Activated effector memory CD4-positive, alpha-beta T cell treated with anti-CD3 and anti-CD28 coated beads, Interleukin-2, amount 50 U/mL, for 16 hours (primary cell): ENCODE measurements at places on chromosomes 13 and 19.

DNA sequence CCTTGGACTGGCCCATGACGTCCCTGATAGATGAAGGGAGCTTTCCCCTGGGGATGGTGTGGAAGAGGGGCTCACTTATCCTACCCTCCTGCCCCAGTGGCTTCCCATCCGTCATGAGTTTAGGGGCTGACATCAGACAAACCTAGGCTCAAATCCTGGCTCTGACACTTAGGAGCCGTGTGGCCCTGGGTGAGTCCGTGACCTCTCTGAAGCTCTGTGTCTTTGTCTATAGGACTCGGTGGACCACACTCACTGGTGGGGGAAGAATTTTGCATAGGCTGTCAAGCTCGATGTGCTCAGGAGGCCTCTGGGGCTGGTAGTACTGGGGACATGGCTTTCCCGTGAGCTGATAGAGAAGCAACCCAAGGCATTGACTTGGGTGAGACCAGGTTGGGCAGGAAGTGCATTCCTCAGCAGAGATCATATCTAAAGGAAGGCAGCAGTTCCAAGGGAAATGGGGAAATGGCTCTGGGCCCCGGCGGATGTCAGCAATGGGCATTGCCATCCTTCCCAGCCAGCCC lies 17.4 kb upstream of the AP1M2 start:
- peak; percentile 66 for DNase-seq

GRCh38 chr13:47803131-47803530 lies 197.9 kb downstream of the SUCLA2 start:
- no peak for DNase-seq

DNA sequence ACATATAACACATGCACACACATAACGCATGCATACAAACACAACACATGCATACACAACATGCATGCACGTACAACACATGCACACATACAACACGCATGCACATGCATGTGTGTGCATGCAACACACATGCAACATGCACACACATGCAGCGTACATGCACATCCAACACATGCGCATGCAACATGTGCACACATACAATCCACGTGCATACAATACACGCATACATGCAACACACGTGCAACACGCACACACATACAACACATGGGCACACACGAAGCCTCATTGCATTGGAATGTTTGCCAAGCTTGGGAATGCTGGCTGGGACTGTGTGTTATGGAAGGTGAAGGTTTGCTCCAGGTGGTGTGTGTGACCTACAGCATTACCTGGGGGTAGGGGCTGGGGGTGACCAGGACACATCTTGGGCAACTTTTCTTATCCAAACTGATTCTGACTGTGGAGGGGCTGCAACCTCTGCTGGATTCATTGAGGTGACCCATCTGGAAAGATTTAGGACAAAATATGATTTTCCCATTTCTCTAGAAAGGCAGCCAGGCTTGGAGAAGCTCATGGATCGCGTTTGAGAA lies 58.9 kb downstream of the SPACA7 start:
- peak; percentile 37 for DNase-seq

DNA sequence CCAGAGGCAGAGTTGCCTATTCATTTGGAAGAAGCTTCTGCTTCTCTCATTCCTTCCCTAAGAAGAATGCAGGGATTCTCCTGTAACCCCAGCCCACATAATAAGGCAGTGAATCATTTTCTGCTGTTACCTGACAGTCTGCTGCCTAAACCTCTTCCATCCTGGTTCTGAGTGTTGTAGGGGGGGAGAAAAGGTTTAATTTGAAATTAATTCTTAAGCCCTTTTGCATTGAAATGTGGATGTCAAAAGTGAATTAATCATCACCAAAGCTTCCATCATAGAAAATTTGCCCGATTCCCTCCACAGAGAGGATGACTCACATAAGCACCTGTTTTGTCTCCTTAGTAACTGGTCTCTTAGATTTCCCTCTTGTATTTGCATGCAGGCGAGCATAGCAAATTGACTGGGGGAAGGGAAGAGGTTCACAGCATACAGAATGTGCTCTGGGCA lies 146.7 kb upstream of the FNDC3A start:
- DNase-seq = no peak

DNA sequence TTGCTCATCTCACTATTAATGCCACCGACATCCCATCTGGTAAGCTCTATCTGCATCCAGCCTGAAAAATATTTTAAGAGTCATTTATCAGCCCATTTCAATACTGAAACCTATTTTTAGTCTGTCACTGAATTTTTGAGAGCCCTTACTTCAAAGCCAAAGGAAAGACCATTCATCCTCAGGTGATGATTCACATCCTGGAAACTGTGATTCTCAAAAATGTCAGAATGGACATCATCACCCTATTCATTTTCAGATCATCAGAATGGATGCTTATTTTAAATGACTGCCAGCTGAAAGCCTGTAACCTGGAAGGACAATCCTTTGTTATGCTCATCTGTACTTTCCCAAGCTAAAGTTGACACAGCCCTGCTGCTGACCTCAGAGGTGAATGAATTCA lies 27.0 kb downstream of the TNFSF11 start:
- no peak for DNase-seq

DNA sequence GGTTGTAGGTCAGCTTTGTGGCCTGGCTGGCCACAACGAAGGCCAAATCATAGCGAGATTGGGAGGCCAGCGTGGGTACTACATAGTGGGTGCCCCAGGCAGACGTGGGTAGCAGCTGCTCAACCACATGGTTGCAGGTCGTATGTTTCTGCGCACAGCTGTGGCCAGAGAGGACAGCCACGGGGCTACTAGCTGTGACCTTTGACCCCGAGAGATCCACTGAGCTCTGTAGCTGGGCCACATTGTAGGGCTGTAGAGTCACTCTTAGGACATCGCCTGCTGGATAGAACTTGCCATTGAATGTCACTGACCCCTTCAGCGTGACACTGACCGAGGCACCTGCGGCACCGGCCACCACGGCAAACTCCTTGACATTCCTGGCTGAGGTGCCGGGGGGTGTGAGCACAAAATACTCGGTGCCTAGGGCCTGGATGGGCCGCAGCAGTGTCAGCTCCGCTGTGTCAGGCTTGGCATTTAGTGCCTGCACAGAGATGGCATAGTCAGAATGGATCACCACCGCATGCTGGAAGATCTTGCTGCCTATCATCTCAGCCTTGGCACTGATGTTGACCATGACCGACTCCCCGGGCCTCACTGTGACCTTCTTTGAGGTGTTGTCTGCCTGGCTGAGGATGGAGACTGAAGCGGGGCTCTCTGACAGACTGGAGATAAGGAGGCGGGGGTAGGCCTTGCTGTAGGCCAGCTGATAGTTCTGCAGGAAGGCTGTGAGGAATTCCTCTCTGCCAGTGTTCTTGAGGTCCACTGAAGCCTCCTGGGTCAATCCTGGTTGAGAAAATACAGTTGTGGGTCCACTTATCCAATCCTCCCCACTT lies 6.7 kb downstream of the FCGBP start:
- DNase-seq = no peak

DNA sequence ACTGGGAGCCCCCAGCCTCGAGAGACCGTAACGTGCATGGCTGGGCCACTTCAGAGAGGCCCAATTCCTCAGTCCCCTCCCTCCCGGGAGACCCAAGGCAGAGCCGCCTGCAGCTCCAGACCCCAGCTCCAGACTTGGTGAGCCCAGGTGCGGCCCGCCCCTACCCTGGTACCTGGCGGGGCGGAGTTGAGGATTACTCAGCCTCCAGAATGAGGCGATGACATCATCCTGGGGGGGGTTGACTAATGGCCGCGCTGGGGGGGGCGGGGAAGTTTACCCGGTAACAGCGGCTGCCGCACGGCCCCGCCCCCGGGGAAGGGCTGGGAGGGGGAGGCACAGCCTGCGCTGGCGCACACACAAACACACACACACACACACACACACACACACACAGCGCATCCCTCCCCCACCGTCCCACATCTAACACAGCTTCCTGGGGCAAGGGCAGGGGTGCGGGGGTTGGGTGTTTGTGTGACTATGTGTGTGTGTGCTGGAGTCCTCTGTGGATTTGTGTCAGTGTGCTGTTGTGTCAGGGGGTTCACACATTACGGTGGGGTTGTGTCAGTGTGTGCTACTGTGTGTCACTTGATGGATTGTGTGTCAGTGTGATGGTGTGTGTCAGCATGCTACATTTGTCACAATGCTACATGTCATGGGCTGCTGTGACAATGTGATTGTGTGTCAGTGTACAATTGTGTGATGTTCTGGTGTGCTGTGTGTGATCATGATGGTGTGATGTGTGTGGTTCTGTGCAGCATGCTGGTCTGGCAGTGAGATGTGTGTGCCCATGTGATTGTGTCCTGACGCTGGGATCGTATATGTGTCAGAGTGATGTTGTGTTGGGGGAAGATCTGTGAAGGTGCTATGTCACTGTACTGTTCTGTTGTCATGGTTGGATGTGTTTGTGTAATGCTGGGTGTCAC lies 10.3 kb upstream of the BBC3 start:
- DNase-seq = peak; percentile 94

DNA sequence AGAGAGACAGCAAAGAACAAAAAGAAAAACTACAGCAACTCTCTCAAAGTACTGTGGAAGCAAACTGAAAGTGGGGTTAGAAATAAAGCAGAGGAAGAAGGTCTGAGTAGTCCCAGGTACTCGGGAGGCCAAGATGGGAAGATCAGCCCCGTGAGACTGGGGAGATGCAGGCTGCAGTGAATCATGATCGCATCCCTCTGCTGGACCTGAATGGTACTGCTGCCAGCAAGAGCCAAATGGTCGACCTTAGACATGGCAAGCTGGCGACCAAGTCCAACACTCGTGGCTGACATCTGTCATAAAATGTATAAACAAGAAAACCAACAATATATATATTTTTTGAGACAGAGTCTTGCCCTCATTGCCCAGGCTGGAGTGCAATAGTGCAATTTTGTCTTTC lies 33.7 kb upstream of the ZNF724 start:
- DNase-seq = peak; percentile 86

GRCh38 chr13:112970552-112971287 lies 1.7 kb downstream of the MCF2L start:
- DNase-seq = no peak

GRCh38 chr19:31271306-31271911 lies 77.8 kb downstream of the TSHZ3 start:
- DNase-seq = peak; percentile 34

DNA sequence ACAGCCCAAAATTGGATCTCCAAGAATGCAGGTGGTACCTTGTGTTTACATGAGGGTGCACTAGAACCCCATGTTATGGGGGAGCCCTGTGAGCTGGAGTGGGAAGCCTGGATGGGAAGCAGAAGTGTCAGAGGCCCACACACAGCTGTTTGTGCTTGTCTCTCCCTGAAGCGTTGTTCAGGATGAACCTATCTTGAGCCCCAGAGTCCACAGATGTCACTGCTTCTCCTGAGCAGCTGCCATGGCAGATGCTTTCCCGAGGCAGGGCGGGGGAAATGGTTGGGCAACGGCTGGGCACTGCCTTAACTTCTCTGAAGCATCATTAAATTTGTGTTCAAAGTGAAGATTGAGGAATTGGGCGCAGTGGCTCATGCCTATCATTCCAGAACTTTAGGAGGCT lies 17.1 kb upstream of the CHST8 start:
- peak; percentile 30 for DNase-seq

GRCh38 chr13:20546556-20546955 lies 20.4 kb upstream of the IFT88 start:
- DNase-seq = no peak

DNA sequence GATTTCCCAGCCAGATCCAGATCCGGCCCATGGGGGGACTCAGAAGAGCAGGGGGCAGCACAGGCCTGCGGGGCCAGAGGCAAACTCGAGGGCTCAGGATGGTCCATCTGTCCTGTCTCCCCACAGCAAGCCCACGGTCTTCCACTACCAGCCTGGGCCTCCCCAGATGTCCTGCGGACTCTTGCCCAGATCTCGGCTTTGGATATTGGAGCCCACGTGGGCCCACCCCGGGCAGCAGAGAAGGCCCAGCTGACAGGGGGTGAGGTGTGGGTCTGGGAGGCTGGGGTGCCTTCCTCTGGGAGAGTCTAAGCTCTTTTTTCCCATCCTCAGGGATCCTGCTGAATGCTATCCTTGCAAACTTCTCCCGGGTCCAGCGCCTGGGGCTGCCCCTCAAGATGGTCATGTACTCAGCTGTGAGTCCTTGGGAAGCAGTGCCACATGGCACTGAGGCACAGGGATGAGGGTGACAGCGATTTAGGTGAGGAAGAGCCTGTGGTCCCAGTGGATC lies 3.4 kb downstream of the ACP4 start:
- no peak for DNase-seq

GRCh38 chr13:79196366-79196765 lies 209.7 kb downstream of the RBM26 start:
- DNase-seq = no peak

GRCh38 chr13:20389696-20390525 lies 135.7 kb downstream of the CRYL1 start:
- DNase-seq = no peak

GRCh38 chr19:13441810-13442512 lies 64.3 kb downstream of the CACNA1A start:
- peak; percentile 79 for DNase-seq

DNA sequence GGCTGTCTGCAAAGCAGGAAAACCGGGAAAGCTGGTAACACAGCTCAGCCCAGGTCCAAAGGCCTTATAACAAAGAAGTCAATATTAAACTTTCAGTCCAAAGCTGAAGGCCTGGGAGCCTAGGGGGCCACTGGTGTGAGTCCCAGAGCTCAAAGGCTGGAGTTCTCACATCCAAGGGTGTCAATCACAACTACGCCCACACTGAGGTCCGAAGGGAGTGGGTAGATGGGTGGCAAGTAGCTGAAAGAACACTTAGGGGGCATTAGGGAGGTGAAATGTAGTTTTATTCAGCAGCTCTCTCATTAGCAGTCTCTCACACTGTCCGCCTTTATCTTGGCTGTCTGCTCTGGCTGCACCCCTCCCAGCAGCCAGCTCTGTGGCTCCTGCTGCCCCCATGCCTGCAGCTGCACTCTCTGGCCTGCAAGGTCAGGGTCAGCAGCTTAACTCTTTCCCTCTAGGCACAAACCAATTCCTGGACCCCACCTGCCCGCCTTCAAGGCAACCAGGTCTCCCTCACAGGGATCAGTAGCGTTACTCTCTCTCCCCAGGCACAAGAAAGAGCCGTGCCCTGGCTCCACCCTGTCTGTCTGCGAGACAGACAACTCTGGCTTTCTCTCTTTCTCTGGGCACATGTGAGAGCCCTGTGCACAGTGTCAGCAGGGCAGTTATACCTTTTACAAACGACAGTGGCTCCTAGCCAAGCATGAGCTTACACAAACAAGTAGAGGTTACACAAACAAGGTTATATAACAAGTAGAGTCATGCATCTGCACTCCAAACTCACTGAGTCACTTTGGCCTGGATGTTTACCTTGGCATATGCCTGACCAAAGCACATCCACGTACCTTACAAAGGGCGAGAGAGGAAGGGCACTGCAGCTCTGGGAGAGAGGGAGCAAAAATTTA lies 249.4 kb upstream of the PCDH20 start:
- DNase-seq = no peak

GRCh38 chr19:44647144-44647543 lies 3.4 kb downstream of the PVR start:
- DNase-seq = no peak

GRCh38 chr13:45768656-45769479 lies 66.7 kb downstream of the CBY2 start:
- no peak for DNase-seq
